ENCODE measurements at places on chromosomes 6 and 20.
A peak's percentile ranks its signal among the peaks of the same experiment; 100 is the strongest.

- H3K27ac ChIP-seq, result no peak overlapping the region
- no peak overlapping the region for H3K4me3 ChIP-seq
- no peak for DNase-seq
- H3K4me1 ChIP-seq, result peaks cover 10% of the 10 kb centered on the region
Observed at GRCh38 chr6:124964764-124965105, 2.5 kb downstream of the RNF217 start.

- peaks cover 63% of the 10 kb centered on the region for H3K4me1 ChIP-seq
- H3K27ac ChIP-seq, result peak overlapping the region; percentile 99
- no peak for DNase-seq
- no peaks in the 10 kb centered on the region for H3K27me3 ChIP-seq
- no peak overlapping the region for H3K4me3 ChIP-seq
Observed at GRCh38 chr6:42029881-42030280, 20.4 kb upstream of the TAF8 start.

GRCh38 chr6:23531666-23532065 lies 594.3 kb upstream of the NRSN1 start:
- DNase-seq, result no peak
- no peaks in the 10 kb centered on the region for H3K27me3 ChIP-seq
- H3K4me3 ChIP-seq, result no peak overlapping the region
- H3K36me3 ChIP-seq, result no peaks in the 10 kb centered on the region
- H3K4me1 ChIP-seq, result no peaks in the 10 kb centered on the region
- H3K27ac ChIP-seq, result no peak overlapping the region

DNA sequence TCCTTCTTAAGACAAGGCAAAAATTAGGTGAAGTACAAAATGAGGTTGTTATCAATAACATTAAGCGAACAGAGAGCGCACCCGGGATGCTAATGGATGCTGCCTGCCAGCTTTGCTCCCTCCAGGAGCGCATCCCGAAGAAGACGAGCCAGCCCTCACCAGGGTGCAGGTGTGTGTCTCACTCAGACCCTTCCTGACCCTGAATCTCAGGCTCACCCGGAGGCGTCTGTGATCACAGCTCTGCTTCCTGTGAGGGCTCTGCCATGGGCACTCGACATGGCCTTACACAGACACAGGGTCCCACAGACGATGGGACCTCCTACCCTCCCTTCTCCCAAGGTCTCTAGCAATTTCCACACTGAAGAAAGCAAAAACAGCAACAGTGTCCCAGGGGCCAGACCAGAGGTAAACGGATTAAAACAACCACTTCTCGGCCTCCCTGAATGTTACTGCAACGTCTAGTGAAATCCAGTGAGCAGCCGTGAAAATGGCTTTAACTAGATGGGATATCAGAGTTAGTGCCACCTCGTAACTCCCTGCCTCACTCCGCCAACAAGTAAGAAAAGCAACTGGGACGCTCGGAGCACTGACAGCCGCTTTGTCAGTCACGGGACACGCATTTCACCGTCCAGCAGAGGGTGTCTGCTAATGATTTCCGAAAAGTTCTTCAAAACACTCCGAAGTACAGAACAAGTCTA lies 11.7 kb downstream of the ZBTB46 start:
- no peak for DNase-seq
- H3K27ac ChIP-seq, result no peak overlapping the region
- H3K4me1 ChIP-seq, result no peaks in the 10 kb centered on the region

- no peaks in the 10 kb centered on the region for H3K36me3 ChIP-seq
- H3K27ac ChIP-seq, result peak overlapping the region; percentile 96
- DNase-seq, result no peak
- H3K27me3 ChIP-seq, result no peaks in the 10 kb centered on the region
- no peak overlapping the region for H3K4me3 ChIP-seq
- H3K4me1 ChIP-seq, result peaks cover 5% of the 10 kb centered on the region
Observed at GRCh38 chr6:41894366-41895299, 542 bp downstream of the USP49 start.

GRCh38 chr20:49595346-49595745 lies 27.4 kb upstream of the PTGIS start:
- peak overlapping the region; percentile 33 for H3K27ac ChIP-seq
- H3K27me3 ChIP-seq, result peaks cover 32% of the 10 kb centered on the region
- no peak overlapping the region for H3K4me3 ChIP-seq

DNA sequence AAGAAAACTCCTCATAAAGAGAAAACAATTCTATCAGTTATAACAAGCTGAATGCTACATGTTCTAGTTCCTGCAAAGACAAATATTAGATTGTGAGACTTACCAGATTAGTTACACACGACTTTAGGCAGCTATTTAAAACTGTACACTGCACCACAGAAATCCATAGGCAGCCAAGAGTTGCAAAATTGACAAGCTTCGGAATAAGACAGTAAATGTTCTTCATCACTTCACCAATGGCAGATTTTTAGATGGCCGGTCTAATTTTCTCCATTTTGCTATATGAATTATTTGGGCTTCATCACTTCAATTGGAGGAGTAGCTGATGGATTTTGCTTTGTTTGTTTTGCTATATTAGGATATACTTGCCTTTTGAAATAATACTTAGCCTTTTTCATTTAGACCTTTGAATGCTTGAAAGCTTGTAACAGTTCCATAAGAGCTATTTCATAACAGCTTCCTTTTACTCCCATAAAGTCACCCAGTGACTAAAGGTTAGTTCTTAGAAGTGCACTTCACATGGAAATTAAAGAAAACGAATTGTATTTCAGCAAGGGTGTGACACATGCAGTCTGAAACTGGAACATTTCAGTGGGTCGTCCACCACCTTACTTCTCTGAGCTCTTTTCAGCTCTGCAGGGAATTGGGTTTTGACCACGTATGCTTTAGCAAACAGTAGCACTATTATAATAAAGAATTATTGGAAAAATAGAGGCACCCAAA lies at the start of gene ROS1:
ROS1 (minus strand) TSS at position 512 of the 723 bp plus-strand sequence; CDS start at position 226, 286 bp downstream.
- no peak for DNase-seq
- H3K27ac ChIP-seq, result no peak within 1 kb of the TSS
- H3K27me3 ChIP-seq, result peaks cover 8% of the 10 kb centered on the region

- no peaks in the 10 kb centered on the region for H3K36me3 ChIP-seq
- H3K27ac ChIP-seq, result no peak overlapping the region
- peaks cover 12% of the 10 kb centered on the region for H3K4me1 ChIP-seq
- H3K27me3 ChIP-seq, result peaks cover 5% of the 10 kb centered on the region
Observed at GRCh38 chr6:169996378-169997051, 245.1 kb downstream of the ERMARD start.

GRCh38 chr6:110951008-110951407 lies 7.5 kb upstream of the GTF3C6 start:
- no peaks in the 10 kb centered on the region for H3K4me1 ChIP-seq
- no peak overlapping the region for H3K4me3 ChIP-seq
- no peak for DNase-seq
- H3K27ac ChIP-seq, result no peak overlapping the region
- H3K27me3 ChIP-seq, result no peaks in the 10 kb centered on the region

GRCh38 chr6:2773449-2773848 lies 8.3 kb downstream of the WRNIP1 start:
- peaks cover 37% of the 10 kb centered on the region for H3K36me3 ChIP-seq
- DNase-seq, result no peak
- no peak overlapping the region for H3K27ac ChIP-seq
- H3K27me3 ChIP-seq, result no peaks in the 10 kb centered on the region
- peaks cover 27% of the 10 kb centered on the region for H3K4me1 ChIP-seq

All from stimulated activated naive B cell treated with anti-CD40 and anti-IgM and Interleukin-4, amounts not matched to agents 10 μg/mL and 1 μg/mL and 100 μg/mL, for 72 hours (primary cell).